ENCODE measurements at places on chromosomes 12 and 14. TPM values are rescaled to one million over a fixed set of nuclear protein-coding genes. Genes with fewer than 3 reads are reported as not detected.

DNA sequence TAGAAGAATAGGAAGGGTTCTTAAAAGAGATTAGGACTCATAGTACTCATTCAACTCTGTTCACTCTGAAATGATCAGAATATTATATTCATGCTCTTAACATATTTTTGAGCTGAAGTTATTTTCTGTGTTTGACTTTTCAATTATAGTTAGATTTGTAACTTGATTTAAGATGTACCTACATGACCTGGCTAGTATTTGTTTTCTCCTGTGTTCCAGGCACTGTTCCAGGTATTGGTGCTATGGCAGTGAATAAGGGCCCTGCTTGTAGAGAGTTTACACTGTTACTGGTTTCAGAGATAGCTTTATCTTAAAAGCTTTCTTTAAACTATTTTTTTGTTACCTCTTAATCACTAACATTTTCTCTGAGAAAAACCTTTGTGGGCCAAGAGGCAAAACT is 19.1 kb upstream of the SLC17A8 start:
- no peaks in the 10 kb centered on the region for H3K27me3 ChIP-seq
- H3K4me3 ChIP-seq = no peak overlapping the region
- peaks cover 94% of the 10 kb centered on the region for H3K36me3 ChIP-seq
- DNase-seq = no peak
- H3K27ac ChIP-seq = no peak overlapping the region

The SLC6A15 gene
- total RNA-seq = not detected

DNA sequence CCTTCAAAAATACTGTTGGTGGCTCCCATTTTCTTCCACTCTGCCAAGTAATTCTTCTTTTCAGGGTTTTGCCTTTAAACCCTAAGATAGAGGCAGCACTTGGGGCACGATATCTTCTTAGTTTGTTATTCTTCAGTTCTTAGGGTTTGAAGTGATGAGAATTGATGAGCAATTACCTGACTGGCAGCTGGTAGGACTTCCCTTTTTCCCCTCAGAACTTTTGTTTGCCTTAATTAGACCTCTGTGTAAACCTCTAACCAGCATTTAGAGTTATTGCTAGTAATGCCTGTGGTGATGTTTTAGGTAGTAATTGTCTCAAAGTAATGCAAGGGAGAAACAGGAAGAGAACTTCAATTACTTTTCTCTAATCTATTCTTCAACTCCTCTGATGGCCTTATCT is 683.5 kb downstream of the RPL10L start:
- H3K27ac ChIP-seq = no peak overlapping the region
- H3K27me3 ChIP-seq = no peaks in the 10 kb centered on the region
- no peaks in the 10 kb centered on the region for H3K4me1 ChIP-seq
- no peak overlapping the region for H3K4me3 ChIP-seq
- no peaks in the 10 kb centered on the region for H3K36me3 ChIP-seq

The MEG3 gene
- total RNA-seq = 9.7 TPM

DNA sequence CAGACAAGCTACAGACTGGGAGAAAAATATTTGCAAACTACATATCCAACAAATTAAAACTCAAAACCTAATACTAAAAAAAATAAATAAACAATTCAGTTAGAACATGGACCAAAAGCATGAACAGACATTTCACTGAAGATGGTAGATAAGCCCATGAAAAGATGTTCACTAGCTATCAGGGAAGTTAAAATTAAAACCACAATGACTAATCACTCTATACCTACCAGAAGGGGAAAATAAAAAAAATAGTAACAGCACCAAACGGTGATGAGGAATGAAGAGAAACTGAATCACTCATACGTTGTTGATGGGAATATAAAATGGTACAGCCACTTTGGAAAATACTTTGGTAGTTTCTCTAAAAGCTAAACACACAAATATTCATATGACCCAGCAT is 31.1 kb upstream of the DHRS7 start:
- no peaks in the 10 kb centered on the region for H3K36me3 ChIP-seq
- H3K4me3 ChIP-seq = no peak overlapping the region
- H3K4me1 ChIP-seq = no peaks in the 10 kb centered on the region

DNA sequence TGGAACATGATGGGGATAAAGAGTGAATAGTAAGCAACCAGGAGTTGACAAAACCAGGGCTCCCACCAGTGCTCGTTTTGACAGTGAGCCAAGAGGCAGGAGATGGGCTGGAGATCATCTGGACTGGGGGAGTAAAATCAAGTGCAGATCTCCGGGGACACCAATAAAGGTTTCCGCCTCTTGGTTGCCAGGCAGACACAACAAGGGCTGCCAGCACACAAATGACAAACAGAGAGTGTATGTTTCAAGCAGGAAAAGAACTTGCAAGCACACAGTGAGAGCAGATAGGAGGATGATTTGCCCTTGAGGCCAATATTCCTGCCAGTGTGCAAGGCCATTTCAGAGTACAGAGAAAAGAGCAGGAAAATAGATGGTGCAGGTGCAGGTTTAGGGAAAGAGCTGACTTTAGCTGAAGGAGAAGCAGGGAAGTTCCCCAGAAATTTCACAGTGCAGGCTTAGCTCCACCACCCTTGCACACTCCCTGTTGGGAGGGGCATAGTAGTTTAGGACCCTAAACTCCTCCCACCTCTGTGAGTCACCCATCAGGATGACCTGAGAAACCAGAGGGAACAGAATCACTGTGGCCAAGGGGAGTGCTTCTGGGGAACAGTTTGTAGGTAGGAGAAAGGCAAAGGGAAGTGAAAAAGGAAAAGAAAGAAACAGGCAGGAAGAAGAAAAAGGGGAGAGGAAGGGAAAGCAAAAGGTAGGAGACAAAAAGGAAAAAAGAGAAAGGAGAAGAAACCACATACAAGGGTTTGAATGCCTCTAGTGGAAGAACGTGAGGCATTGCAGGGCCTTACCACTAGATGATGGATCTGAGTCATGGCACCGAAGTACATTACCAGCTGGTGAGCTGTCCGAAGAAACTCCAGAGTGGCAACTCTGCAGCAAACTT is 404.4 kb downstream of the SLC6A15 start:
- no peaks in the 10 kb centered on the region for H3K36me3 ChIP-seq
- peak overlapping the region; percentile 17 for H3K4me3 ChIP-seq
- no peak overlapping the region for H3K27ac ChIP-seq
- H3K4me1 ChIP-seq = peaks cover 11% of the 10 kb centered on the region
- DNase-seq = no peak

DNA sequence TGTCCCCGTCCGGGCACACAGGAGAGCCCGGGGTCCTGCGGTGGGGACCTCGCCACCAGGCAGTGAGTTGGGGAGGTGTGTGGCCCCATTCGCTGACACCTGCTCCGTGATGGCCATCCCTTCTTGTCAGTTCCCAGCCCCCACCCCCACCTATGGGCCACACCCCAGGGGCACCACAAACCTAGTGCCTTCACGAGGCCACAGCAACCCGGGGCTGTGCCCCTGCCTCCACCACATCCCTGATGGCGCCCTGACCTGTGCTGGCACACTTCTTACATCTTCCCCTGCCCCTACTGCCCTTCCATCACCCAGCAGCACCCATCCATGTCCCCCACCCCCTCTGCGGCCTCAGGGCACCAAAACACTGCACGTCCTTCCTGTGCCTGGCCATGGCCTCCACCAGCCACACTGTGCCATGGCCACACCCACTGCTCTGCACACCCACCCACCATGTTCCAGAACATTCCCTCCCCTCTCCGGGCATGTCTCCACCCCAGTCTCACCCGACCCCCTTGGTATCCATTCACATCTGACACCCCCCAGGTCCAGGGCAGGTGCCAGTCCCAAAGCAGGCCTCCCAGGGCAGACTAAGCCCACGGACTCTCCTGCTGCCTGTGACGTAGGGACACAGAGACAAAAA is 24.4 kb downstream of the JAG2 start:
- no peaks in the 10 kb centered on the region for H3K27me3 ChIP-seq
- H3K36me3 ChIP-seq = peaks cover 79% of the 10 kb centered on the region
- no peak overlapping the region for H3K27ac ChIP-seq
- H3K4me1 ChIP-seq = no peaks in the 10 kb centered on the region
